T-helper 2 cell (primary cell): ENCODE measurements at places on chromosomes 12 and 14.

GRCh38 chr14:104361921-104362681, 217.5 kb upstream of the C14orf180 start:
- no peak for DNase-seq

GRCh38 chr12:29157486-29157946, 8.4 kb downstream of the FAR2 start:
- DNase-seq, result no peak

GRCh38 chr12:4910502-4911315, 1.0 kb downstream of the KCNA1 start:
- no peak for DNase-seq

GRCh38 chr12:58801986-58802385, 118.3 kb downstream of the LRIG3 start:
- DNase-seq, result no peak

- DNase-seq, result no peak
Measured at GRCh38 chr14:93975791-93976476, 436 bp downstream of the ASB2 start.
